ENCODE measurements at places on chromosomes 6 and 20.

DNA sequence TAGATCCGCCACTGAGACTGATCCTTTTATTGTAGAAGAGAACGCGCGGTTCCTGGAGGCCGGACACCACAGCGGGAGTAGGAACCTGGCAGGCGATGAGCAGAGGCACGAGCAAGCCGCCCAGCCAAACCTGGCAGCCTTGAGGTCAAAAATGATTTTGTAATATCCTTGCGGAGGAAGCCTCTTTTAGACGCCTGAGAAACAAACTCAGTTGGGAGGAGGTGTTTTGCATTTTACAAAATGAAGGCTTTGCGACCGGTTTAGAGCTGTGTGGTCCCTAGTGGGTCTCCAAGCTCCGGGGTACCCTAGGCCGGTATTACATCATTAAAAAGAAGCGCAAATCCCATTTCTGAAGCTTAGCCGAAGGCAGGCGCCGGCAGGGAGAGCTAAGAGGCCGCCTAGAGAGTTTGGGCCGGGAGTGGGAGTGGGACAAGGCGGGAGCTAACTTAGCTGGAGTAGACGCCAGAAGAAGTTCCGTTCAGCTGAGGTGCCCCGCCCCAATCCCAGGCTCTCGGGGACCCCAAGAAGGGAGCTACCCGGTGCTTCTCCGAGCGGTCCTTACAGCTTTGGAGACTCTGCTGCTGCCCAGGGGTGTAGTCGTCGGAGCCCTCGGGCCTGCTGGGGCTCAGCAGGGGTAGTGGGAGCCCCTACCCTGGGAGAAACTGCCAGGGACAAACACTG is 1.9 kb upstream of the TBX18 start:
- DNase-seq: no peak

- DNase-seq: no peak
Measured at GRCh38 chr6:105619971-105620741, 217.3 kb upstream of the PREP start.

- peak; percentile 16 for DNase-seq
Measured at GRCh38 chr20:21235484-21236445, 67.4 kb upstream of the XRN2 start.

DNA sequence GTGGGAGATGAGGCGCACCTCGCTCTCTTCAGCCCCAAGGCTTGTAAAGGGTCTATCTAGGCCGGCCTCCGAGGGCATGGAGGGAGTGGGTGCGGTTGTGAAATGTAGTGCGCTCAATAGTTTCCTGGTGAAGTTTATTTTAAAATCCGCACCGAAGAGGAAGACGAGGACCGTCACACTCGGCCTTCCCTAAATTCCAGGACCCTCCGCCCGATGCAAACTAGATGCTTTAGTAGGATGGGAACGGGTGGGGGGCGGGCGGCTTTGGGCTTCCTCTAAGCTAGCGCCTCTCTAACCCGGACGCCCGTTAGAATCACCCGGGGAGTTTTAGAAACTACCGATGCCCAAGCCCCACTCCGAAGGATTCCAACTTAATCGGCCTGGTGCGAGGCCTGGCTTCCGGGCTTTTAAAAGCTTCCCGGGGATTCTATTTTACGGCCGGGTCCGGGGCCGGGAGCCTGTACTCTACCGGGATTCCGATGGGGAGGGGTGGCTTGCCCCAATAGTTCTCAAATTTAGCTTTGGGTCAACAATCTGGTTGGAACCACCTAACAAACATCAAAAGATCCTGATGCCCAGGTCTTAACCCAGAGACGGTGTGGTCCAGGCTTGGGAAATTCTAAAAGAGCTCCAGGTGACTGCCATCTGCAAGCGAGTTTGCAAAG is 548 bp upstream of the BCAS4 start:
- DNase-seq: no peak

DNA sequence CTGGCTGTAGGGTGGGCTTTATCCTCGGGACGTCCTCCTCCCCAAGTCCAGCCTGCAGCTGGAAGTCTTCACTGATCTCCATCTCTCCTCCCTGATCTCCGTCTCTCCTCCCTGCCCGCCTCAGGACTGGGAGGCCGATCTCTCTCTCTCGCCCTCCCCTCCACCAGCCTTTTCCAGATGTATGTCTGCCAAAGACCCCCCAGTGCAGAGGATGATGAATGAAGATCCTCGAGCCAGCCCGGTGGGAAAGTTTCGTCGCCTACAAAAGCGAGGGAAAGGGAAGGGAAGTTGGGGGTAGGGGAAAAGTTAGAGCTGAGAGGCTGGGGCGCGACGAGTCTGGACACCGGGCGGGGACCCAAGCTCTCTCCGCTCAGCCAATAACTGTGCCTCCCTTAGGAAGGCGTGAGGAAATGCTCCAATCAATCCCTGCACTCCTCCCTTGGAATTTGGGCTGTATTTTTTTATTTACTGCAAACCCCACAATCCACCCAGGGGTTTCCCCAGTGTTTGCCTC is 595 bp upstream of the SRF start:
- no peak for DNase-seq

DNA sequence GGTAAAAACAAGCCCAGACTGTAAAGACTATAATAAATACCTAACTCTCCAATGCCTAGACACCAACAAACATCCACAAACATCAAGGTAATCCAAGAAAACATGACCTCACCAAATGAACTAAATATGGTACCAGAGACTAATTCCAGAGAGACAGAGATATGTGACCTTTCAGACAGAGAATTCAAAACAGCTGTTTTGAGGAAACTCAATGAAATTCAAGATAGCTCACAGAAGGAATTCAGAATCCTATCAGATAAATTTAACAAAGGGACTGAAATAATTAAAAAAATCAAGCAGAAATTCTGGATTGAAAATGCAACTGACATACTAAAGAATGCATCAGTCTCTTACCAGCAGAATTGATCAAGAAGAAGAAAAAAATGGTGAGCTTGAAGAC is 26.6 kb downstream of the NCOA6 start:
- DNase-seq: no peak

- DNase-seq: no peak
Measured at GRCh38 chr6:111080698-111081097, 6.6 kb upstream of the SLC16A10 start.

DNA sequence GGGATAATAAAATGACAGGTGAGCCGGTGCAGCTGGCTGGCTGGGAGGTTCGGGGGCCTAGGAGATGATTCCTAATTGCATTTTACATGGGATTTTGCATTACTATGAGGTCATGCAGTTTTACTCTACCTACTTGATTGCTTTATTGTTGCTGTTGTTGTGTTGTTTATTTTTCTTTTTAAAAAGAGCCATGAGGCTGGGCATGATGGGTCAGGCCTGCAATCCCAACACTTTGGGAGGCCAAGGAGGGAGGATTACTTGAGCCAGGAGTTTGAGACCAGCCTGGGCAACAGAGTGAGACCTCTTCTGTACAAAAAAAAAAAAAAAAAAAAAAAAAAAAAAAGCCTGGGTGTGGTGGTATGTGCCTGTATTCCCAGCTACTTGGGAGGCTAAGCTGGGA is 104.8 kb downstream of the GJA1 start:
- no peak for DNase-seq

- no peak for DNase-seq
Measured at GRCh38 chr20:36472637-36473090, 68.7 kb upstream of the MYL9 start.

DNA sequence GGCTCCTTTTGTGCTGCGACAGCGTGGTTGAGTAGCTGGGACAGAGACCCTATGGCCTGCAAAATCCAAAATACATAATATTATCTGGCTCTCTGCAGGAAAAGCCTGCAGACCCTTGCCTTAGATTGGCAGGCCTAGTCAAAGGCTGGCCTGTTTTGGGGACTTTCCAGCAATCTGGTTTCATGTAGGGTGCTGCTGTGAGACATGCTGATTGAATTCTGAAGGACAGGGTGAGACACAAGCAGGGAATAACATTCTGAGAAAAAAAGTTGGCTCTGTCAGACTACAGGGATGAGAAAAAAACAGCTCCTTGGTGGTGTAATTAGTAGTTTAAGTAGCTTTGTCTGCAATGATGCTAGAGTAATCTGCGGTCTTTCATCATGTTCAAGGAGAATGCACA is 402.7 kb upstream of the AGPAT4 start:
- DNase-seq: no peak

GRCh38 chr6:38034274-38034914 is 214.9 kb downstream of the ZFAND3 start:
- DNase-seq: no peak

- DNase-seq: peak; percentile 69
Measured at GRCh38 chr6:16136621-16137450, 8.0 kb downstream of the MYLIP start.

DNA sequence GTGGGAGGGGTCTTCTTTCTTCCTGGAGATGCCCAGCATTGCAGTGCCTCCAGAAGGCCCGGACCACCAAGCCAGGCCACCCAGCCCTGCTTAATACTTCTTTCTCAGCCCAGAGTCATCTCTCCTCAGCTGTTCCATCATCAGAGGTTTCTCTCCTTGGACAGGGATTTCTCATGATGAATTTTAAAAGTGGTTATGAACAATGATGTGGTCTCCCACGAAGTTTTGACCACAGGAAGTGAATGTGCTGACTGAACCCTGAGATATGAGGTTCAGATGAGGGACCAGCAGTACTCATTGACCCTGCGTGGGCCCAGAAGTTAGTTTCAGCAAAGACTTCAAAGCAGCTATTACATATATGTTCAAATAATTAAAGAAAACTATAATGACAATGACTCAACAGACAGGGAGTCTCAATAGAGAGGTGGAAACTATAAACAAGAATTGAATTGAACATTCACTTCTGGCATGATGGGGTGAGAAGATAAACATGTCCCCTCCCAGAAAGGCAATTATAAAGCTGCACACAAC is 114.5 kb upstream of the SLC22A16 start:
- DNase-seq: no peak

DNA sequence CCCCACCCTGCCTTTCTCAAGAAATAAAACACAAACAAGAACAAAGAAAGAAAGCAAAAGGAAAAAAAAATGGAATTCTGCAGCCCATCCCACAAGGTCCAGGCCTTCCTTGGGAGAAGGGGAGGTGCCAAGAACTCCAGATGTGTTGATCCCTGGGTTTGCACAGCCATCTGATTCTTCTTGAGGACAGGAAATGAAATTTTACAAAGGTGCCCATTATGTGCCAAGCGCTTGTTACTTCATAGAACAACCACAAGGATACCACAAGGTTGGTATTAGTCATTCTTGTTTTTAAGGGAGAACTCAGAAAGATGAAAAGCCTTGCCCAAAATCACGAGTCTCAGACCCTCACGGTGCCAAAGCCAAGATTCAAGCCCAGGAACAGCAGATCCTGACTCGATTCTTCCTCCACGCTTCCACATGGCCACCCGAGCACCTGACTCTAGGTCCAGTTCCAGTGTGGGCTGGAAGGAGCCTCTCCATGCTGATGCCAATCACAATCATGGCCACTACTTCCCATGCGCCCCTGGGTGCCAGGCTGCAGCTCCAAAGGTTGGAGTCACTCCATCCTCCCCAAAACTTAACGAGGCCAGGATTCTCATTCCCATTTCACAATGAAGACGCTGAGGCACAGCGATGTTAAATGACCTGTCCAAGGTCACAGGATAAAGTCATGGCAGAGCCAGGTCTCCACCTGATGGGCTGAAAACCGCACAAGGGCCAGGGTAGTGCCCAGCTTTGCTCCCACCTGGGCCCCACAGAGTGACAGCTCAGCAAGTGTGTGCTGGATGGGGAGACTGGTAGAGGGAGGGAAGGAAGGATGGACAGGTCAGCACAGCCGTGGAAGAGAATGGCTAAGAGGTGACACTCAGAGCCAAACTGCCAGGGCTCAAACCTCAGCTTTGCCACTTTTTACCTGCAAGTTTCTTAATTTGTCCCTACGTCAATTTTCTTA is 66.7 kb upstream of the TOP1 start:
- no peak for DNase-seq
